Hypothalamus (tissue), 51 donors: ENCODE measurements at places on chromosomes 3 and 15.

GRCh38 chr3:114078126-114078525 lies 21.6 kb downstream of the QTRT2 start:
- DNase-seq, result no peak

- DNase-seq, result no peak
Observed at GRCh38 chr3:26015752-26016151, 225.9 kb downstream of the OXSM start.

- no peak for DNase-seq
Observed at GRCh38 chr15:77529394-77530159, 103.1 kb downstream of the LINGO1 start.

DNA sequence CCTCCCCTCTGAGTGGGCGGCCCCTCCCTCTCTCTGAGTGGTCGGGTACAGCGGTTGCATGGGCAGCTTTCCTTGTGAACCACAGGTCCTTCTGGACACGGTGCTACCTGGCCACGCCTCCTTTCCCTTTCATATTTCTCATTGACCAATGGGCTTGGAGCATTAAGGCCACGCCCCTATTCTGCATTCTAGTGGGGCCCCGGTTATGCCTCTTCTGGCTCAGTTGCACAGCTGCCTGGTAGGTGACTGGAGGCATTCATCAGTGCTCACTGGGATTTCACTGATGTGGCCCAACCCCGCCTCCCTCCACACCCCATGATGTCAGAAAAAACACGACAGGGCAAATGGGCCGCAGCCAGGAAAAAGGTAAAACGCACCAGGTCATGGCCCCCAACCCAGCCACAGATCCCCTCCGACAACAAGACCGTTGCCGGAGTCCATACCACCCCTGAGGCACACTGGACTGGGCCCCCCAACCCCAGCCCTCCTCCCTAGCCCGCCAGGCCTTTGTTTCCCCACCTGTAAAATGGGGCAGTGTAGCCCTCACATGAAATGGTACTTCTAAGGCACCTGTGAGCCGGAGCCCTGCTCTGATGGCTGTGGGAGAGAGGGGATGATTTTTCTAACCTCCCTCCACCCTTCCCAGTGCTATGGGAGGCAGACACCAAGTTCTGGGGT lies 26.3 kb downstream of the NGRN start:
- DNase-seq, result no peak

- peak; percentile 24 for DNase-seq
Observed at GRCh38 chr3:115146032-115146417, 1.1 kb downstream of the ZBTB20 start.

- DNase-seq, result no peak
Observed at GRCh38 chr3:34174740-34175139, 376.3 kb downstream of the PDCD6IP start.

DNA sequence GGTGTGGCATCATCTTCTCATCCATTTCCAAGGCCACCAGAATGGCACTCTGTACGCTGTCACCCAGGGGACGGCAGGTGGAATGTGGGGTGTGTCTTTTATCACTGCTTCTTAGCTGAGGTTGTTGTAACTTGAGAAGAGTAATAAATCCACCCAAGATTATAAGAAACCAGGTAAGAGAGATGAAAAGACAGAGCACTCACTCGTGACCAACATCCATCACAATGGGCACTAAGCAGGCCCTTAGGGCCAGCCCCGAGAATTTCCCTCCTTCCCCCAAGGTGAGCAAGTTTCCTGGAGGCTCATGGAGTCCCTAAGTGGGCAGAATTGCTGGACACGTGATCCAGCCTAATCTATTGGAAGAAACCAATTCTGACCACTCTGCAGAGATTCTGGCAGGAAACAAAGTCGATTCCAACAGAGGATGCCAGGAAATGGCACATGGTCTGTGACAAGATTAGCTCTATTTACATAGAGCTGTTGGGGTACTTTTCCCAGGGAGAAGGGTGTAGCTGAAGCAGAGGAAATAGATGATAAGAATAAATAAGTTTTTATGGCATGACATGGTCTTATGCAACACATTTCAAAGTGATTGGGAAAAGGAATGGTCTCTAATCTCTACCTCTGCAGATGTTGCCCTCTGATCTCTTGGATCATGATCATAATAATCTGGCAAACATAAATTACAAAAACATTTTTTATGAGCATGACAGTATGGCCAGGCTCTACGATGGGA lies 22.5 kb downstream of the SLC6A20 start:
- DNase-seq, result no peak

GRCh38 chr3:46714728-46715506 lies 2.8 kb downstream of the PRSS50 start:
- DNase-seq, result no peak

DNA sequence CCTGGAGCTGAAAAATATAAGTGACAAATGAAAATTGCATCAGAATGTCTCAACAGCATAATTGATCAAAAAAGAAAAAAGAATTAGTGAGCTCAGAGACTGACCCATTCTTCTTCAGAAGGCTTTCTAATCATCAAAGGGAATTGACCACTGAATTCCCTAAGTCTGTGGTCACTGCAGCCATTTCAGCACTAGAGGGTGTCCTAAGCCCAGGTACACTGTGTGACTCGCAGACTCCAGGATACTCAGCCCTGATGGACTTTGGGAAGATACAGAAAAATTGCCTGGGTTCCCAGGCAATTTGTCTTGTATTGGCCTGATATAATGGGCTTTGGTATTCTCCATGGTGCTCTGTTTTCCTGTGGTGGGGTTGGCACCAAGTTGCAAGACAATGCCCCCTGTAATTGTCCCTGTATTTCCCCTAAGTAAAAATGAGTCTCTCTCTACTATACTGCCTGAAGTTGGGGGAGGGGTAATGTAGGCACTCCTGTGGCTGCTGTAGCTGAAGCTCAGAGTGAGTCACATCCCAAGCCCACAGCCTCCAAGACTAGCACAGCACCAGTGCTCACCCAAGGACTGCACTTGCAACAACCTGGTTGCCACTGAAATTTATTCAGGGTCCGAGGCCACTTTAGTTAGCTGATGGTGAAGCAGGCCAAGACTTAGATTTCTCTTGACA lies 256.0 kb upstream of the STAC start:
- DNase-seq, result no peak

GRCh38 chr3:188304501-188304900 lies 150.5 kb downstream of the LPP start:
- no peak for DNase-seq

GRCh38 chr3:190617185-190617584 lies 103.3 kb downstream of the IL1RAP start:
- no peak for DNase-seq

DNA sequence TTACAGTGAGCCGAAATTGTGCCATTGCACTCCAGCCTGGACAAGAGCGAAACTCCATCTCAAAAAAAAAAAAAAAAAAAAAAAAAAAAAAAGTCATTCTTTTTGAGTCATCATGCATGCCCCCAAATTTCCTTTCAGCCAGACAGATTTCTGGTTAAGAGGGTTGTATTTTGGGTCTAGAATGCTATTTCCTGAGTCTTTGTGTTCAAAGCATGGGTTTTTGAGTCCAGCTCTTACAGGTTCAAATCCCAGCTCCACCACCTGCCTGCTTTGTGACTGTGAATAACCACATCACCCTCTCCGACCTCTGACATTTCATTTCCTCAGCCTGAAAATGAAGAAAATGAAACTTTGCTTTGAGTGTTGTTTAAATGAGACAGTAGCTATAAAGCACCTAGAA lies 9.3 kb upstream of the C15orf61 start:
- no peak for DNase-seq

GRCh38 chr15:30889196-30889595 lies 14.5 kb upstream of the FAN1 start:
- DNase-seq, result no peak

DNA sequence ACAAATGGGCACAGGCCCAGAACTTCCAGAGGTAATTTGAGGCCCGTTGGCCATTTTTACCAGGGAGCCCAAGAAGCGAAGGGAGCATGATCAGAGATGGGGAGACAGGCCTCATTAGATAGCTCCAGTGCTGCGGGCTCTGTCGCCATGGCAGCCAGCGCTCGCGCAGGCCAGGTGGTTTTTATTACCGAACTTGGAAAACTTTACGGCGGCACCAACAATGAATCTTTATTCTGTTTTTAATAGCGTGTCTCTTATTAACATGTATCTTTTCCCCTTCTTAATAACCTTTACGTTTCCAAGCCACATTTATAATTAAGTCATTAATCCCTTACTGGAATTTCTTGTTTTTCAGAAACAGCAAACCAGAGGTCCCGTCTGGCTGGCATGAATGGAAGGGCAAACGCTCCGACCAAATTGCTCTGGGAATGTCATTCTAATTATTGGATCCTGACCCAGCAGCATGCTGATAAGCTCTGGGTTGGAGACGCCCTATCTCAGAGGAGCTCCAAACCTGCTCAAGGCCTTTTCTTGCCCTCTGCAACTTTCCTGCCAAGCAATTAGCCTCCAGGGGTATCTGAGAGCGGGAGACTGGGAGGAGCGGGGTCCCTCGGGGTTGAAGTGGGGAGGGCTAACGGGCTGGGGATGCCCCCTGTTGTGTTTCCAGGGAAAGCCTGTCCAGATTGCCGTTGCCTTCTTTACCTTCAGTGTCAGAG lies 256.4 kb downstream of the TLE3 start:
- DNase-seq, result no peak

DNA sequence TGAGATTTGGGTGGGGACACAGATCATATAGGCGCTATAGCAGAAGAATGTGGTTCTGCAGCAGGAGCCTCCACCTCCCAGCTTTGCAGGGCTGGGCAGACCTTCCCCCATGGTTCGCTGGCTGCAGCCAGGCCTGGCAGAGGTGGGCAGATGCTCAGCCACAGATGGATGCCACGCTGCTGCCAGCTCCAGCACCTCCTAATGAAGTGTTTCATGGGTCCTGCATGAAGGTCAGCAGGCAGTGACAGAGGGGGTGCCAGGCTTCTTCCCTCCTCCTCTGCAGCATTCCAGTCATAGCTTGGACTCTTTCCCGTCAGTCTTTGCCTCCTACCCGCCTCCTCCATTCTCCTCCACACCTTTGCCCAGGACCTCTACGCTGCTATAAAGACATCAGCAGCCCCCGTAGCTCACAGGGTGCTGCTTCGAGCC lies 85.9 kb downstream of the SLCO3A1 start:
- DNase-seq, result no peak

DNA sequence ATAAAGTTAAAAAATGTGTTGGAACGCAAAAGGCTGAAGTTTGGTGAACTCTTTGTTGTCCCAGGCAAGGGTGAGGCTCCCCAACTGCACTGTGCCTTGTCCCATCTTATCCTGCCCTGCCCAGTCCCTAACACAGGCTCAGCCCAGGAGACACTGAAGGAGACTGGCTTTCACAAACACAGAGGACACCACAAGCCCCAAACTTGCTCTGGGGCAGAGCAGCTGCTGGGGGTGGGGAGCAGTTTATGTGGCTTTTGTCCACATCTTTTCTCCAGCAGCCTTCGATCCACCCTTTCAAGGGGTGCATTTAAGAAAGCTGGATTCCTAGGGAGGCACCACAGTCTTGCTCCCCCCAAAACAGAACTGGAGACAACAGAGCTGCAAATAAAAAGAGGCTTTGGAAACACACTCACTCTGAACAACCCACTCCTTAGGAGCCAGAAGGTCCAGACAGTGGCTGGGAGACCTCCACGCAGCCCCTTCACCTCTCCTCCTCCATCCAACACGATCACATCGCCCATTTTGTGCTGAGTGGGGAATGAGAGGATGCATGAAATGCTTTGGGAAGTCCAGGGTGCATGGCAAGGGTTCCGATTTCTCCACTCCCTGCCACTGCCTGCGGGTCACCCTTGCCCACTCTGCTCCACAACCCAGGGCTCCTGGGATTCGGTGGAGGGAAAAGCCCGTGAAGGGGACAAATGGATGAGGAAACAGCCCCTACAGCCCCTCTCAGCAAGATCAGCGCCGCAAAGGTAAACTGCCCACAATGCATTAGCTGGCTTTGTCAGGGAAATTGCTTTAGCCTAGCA lies 260.5 kb upstream of the TLE3 start:
- no peak for DNase-seq

DNA sequence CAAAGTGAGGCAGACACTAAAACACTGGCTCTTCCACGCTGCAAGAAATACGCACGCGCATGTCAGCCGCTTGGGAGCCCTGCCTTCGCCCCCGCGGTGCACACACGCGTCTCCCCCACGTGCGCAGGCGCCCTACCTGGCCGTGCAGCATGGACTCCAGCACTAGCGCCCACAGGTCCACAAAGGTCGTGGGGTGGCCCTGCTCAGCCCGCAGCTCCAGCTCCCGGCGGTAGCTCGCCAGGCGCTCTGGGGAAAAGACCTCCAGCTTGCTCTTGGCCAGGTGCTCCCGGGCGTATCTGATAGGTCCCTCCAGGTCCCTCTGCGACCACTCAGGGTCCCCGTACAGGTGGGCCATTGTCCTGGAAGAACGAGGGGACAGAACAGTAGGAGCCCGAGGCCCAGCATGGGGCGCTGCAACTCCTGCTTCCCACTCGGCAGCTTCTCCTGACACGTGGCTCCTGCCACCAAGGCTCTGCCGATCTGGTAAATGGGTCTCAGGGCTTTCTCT lies 14.9 kb downstream of the PLA2G4D start:
- DNase-seq, result no peak
